ENCODE measurements at places on chromosomes 7 and 10.
A peak's percentile ranks its signal among the peaks of the same experiment; 100 is the strongest.

DNA sequence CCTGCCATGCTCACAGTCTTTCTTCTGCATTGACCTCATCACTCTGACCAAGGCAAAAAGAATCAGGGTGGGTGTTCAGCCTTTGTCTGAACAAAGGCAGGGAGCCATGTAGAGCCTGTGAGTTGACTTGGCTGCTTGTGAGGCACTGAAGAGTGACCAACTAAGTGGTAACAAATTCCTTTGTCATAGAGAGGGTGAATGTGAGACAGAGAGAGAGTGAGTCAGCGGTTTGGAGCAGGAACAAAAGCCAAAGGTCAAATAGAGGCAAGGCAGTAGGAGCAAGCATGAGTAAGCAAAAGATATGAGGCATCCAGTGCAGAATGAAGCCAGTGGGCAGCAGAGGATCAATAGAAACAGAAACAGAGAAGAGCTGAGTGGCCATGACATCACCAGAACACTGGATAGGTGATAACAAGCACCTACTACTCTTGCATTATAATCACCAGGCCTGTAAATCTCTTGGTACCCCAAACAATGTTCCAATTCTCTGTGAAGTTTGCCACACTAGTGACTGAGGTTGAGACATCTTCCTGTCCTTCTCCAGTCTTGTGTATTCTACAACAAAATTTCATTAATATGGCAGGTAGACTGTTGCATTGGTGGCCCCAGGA lies 116.2 kb upstream of the LAMB4 start:
- DNase-seq, result peak; percentile 96

- no peak for DNase-seq
Observed at GRCh38 chr10:103820101-103821062, 35.0 kb downstream of the SH3PXD2A start.

DNA sequence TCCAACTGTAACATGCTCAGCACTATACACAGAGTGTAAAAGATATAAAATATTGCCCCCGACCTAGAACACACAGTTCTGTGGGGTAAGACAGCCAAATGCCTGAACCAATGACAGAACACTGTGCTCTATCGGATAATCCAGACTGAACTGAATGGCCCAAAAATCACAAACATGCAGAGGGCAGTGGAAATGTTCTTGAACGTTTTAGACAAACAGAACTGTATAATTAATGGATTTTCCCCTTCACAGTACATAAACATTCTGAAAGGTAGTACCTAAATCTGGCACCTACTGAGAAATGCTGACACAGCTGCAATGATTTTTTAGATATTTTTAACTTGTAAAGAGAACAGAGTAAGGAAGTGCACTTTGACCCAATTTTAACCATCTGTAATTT lies 33.4 kb downstream of the PARD3 start:
- DNase-seq, result no peak

DNA sequence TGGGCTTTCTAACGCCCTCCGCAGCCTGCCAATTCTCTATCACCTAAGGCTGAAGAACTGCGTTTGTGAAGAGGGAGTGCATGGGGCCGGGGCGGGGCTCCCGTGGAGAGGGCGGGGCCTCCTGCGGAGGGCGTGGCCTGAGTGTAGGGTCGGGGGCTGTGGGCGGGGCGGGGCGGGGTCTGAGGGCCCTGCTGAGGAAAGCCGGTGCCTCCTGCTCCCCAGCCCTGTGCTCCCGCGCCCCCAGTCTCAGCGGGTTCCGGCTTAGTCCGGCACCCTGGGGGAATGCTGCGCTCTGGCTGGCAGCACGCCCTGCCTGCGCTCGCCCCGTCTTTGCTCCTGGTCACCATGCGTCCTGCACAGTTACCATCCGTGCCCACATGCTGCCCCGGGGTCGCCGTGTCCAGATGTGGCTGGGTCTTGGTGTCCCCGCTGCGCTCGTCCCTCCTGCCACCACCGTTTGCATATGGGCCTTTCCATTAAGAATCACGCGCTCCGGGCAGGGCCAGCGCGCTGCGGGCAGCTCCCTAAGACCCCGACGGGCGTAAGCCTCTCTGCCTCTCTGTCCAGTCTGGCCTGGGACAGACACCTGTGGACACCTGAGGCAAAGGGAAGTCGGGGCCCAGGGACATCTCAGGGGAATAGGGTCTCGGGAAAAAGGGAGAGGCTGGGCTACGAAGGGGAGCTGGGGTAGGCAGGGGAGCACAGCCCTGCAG lies 144.0 kb upstream of the RET start:
- no peak for DNase-seq

GRCh38 chr7:51325908-51326307 lies 9.3 kb upstream of the COBL start:
- DNase-seq, result no peak

- DNase-seq, result no peak
Observed at GRCh38 chr7:70779321-70779720, 352.6 kb upstream of the GALNT17 start.

DNA sequence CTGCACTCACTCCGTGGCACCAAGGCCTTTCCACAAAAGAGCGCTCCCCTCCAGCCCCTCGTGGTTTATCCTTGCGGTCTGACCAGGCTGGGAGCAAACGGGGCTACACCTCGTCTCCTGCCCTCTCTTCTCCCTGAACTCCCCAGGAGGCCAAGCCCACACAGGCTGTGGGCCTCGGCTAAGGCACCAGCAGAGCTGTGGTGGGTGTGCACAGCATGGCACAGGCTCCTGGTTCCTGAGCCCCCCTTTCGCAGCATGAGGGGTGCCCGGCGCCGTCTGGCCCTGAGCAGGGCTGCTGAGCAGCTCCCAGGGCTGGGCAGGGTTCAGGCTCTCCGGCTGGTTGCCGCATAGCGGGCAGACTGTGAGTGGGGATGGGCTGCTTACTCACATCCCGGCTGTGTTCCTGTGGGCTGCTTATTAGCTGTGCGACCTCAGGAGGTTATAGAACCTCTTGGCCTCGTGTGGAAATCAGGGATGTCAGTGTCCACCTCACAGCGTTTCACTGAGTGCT lies 90.4 kb downstream of the ZMIZ1 start:
- peak; percentile 71 for DNase-seq

- no peak for DNase-seq
Observed at GRCh38 chr10:77713521-77714280, 76.1 kb upstream of the KCNMA1 start.

DNA sequence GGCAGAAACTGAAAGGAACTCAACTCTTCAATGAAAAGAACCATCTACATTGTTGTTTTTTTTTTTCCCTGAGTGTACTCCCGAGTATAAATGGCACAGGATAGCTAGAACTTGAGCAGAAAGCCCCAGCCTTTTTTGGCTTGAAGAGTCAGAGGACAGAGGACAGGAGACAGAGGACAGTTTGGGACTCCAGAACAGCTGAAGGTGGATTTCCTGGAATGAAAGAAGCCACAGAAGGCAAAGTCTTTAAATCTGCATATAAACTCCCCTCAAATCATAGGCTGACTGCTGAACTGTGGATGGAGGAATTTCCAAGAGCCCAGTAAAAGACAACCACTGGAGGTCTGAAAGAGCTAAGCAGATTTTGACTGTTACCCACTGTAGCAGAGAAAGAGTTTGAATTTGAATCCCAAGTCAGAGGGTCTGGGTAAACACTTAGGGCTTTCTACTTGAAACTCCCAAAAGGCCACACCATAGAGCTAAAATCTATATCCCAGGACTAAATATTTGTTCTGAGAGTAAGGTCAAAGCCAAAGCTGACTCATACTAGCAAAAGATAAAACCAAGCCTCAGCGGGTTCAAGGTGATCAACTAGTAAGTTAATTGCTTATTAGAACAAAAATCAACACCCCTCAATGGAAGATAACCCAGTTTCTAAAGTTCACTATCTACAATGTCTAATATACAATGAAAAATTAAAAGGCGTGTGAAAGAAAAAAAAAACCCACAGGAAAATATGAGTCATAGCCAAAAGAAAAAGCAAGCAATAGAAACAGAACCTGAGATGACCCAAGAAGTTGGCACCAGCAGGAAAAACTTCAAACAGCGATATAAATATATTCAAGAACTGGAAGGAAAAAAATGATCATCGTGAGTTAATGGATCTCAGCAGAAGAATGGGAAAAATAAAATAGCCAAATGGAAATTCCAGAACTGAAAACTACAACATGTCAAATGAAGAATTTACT lies 1.8 kb upstream of the OPN1SW start:
- peak; percentile 37 for DNase-seq

DNA sequence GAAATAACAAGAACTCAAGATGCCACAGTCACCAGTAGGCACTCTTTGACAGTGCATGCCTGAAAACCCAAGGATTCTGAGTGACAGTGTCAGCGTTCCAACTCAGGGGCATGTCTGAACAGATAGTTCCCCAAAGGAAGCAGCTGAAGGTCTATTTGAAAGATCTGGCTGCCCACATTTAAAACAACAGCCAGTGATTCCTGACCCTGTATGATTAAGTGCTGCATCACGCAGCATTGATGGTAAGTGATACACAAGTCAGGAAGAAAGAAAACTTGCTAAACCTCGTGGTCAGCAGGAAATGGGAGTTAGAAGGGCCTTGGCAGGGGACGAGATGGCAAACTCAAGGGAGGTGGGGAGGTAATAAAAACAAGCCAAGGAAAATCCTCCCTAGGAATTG lies 1013.1 kb downstream of the TYW1 start:
- DNase-seq, result no peak

DNA sequence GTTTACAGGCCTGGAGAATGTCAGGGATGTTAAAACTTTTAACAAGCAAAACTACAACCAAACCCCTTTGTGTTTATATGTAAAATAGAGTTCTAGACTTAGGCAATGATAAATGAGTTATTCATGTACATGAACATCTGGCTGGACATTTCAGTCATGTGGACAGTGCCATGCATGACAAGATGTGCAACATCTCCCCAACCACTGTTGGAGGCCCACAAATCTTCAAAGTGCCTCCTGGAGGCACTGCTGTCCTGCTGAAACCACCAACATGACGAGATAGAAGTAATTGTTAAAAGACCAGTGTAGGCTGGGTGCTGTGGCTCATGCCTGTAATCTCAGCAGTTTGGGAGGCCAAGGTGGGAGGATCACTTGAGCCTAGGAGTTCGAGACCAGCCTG lies 18.4 kb downstream of the PPIA start:
- DNase-seq, result no peak

DNA sequence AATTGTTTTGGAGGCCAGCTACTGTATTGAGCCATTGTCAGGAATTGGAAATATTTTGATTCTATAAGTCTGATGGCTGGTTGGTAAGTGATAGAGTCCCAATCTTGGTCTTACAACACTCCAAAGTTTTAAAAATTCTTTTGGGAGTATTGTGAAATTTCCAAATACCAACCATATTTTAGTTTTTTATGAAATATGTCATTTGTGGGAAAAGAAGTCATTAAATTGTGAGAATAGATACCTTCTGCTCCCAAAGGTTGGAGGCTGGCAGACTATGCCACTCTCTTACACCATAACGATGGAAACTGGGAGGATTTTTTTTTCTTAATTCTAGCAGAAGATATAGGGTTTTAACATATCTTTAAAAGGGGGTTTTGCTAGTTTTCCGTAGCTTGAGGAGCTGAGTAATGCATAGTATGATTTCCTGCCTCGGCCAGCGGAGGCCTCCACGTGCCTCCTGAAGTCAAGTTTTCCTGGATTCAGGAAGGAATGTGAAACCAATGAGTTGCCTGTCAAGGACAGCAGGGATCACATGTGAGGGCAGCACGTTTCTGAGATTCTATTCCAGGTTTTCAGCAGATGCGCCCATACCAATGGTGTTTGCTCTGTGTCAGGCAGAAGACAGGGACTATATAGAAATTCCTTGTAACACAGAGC lies 92.2 kb upstream of the LAMB4 start:
- DNase-seq, result peak; percentile 51

DNA sequence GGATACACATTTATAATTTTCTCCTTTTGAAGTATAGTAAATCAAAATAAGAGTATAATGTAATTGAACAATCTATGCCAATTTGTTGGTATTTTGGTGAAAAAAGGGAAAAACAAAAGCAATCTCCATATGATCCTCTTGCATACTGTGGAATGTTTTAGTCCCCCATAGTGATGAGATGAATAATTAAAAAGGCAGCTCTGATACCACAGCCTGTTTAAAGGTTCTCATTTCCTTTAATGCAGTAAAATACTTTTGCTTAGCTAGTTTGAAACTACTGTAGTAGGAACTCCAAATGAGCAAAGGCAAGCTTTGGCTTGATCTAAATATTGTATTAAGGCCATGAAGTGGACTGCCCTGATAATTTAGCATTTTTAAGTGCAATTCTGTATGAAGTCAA lies 77.6 kb downstream of the VTI1A start:
- no peak for DNase-seq

GRCh38 chr7:127409629-127410028 lies 17.1 kb upstream of the ZNF800 start:
- DNase-seq, result no peak

DNA sequence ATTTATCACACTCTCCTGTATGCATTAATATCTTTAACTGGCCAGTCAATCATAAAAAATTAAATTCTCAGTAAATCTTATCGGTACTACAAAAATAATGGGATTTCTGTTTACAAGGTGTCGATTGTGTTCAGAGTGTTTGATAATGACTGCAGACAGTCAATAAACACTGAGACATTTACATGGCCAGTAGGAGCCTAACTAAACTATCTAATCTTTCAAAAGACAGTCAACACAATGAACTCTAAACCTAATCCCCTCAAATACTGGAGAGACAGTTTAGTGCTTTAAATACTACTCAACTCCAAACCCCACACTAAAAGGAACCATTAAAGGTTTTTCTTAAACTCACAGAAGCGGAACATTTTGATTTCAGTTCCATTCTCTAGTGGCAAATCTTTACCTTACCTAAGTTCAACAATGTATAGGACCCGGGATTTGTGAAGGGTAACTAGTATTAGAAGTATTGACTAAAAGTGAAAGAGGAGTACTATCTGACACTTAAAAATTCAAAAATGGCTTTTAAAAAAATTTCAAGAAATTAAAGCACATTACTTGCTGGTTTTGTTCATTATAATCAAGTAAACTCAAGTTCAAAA lies 37.3 kb upstream of the EXOC6 start:
- DNase-seq, result no peak

GRCh38 chr10:86258941-86259340 lies 107.7 kb downstream of the GRID1 start:
- DNase-seq, result no peak

DNA sequence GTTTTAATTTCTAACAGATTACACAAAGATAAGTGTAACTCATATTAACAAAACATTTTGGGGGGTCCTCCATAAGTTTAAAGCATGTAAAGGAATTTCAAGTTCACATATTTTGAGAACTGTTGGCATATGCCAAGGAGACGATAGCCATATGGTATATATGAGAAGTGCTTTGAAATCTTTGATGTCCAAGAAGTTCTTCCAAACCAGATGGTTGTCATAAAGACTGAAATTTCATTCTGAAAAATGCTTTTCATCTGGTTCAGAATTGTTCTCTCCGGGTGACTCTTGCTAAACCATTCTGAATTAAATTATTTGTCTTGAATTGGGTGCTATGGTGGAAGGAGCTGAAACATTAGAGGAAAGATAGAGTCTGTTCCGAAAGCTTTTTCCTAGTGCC lies 513.0 kb upstream of the AKR1E2 start:
- no peak for DNase-seq

DNA sequence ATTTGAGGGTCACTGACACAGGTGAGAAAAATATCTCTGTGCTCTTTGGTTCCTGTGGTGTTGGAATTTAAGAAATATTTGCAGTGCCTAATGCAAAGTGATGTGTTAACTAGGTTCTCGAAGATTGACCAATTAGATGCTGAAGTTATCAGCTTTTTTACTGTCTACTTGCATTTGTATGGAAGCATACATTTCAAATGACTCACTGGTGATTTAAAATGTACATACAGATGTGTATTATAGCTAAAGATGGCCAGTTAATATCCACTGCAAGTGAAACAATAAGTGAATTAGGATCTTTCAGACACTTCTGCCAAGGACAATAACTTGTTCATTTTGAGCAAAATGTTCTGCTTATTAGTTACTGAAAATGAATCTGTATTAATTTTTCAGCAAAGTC lies 205.0 kb downstream of the FANK1 start:
- DNase-seq, result no peak

GRCh38 chr10:99809931-99810615 lies 27.6 kb downstream of the ABCC2 start:
- DNase-seq, result peak; percentile 87
